ENCODE measurements at places on chromosomes 4 and X. TPM values are rescaled to one million over a fixed set of nuclear protein-coding genes. Genes with fewer than 3 reads are reported as not detected.

GRCh38 chr4:104010722-104011121, 290.9 kb upstream of the TACR3 start:
- no peak for DNase-seq

DCUN1D4 gene
- 49.4 TPM for total RNA-seq

GRCh38 chr4:8644966-8645752, 52.6 kb downstream of the CPZ start:
- DNase-seq: peak; percentile 72

GRCh38 chrX:103215425-103215991, 600 bp downstream of the BEX4 start:
- peak; percentile 88 for DNase-seq

DNA sequence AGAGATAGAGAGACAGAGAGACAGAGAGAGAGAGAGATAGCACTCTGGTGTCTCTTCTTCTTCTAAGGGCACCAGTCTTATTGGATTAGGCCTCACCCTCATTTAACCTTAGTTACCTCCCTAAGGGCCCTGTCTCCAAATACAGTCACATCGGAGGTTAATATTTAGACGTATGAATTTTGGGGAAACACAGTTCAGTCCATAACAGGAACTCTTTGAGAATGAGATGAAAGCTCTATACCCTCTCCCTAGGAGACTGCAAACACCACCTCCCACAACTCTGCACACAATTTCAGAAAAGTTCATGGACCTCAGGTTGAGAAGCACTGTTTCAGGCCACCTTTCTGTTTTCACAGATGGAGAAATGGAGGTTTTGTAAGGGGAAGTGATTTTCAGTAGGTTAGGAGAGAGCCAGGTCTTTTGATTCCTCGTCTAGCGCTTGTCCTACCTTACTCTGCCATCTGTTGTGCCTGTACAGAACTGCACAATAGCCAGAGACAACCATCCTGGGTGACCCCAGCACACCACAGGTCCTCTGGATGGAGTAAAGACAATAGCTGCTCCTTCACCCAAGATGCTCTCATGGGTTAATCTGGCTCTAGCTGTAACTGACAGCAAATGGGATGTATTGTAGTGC, 16.9 kb upstream of the LOC101059915 start:
- no peak for DNase-seq

XG gene
- not detected for total RNA-seq

- DNase-seq: no peak
Measured at GRCh38 chr4:134627366-134627765, 425.8 kb upstream of the PABPC4L start.

MAGEA1 gene
- total RNA-seq: not detected

- no peak for DNase-seq
Measured at GRCh38 chr4:41426539-41426938, 111.4 kb upstream of the LIMCH1 start.

GAGE12H gene
- not detected for total RNA-seq

GRCh38 chr4:153232768-153233167, 28.5 kb downstream of the TRIM2 start:
- DNase-seq: no peak

- DNase-seq: no peak
Measured at GRCh38 chrX:135411893-135412292, 9.9 kb upstream of the SMIM10L2A start.

DNA sequence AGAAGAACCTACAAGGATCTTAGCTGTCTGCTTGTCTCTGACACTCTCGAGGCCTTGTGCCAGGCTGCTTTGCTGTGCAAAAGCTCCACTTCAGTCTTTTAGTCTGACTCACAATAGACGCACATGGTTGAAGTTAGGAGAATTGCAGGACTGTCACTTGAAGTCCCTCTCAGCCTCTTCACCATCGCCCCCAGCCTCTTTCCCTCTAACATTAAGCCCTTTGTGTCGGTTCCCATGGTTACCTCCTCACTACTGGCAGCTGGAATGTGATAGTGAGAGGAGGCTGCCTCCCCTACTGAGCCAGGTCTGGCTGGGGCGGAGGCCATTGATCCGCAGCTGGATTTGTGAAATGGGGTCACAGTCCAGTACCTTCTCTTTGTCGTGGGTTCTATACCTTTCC, 201.8 kb downstream of the SOWAHB start:
- DNase-seq: no peak

MED28 gene
- 60.0 TPM for total RNA-seq

- DNase-seq: no peak
Measured at GRCh38 chr4:14827111-14827510, 175.2 kb upstream of the CPEB2 start.

TMPRSS11A gene
- not detected for total RNA-seq

DNA sequence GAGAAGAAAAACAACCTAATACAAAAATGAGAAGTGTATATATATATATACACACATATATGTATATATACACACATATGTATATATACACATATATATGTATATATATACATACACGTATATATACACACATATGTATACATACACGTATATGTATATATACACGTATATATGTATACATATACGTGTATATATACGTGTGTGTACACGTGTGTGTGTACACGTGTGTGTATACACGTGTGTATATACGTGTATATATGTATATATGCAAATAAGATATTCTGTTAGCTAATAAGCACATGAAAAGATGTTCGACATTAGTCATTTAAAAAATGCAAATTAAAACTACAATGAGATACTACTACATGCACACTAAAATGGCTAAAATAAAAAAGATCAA, 92.7 kb upstream of the MAGEA10 start:
- no peak for DNase-seq
